T-helper 1 cell (primary cell): ENCODE measurements at places on chromosomes 4 and X.

DNA sequence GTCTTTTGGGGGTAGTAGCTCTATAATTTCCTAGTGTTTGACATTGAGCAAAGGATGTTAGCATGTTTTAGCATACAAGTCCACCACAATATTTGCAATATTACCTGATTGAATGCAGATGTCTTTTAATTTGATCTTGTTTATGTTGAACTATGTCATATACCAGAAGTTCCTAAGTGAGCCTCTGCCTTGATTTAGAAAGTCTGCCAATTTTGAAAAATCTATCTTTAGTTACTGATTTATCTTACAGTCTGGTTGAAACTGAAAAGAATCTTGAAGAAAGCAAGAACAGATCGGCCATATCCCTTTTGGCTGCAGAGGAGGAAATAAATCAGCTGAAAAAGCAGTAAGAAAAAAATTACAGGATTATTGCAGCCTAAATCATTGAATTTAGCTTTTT is 18.5 kb downstream of the SPATA18 start:
- no peak for DNase-seq

GRCh38 chr4:69051576-69051943 is 44.7 kb upstream of the UGT2B7 start:
- DNase-seq: no peak

DNA sequence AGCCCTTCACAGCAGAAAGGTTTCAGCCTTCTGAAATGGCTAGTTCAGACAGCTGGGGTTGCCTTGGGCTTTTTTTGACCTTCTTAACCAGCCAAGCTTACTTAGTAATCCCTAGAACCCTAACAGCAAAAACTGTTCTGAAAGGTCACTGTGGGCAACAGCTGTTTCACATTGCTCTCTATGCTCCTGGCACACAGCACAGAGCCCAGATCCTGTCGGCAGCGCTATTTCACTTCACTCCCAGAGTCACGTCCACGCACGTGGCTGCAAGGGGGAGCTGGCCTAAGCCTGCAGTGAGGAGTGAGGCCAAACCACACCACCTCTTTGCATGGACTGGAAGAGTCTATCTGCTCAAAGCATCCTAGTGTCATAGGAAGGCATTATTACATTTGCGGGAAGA is 32.0 kb upstream of the STS start:
- DNase-seq: no peak

- no peak for DNase-seq
Observed at GRCh38 chr4:80711956-80712355, 318.6 kb upstream of the BMP3 start.

GRCh38 chrX:12065251-12065650 is 73.0 kb upstream of the FRMPD4 start:
- no peak for DNase-seq

DNA sequence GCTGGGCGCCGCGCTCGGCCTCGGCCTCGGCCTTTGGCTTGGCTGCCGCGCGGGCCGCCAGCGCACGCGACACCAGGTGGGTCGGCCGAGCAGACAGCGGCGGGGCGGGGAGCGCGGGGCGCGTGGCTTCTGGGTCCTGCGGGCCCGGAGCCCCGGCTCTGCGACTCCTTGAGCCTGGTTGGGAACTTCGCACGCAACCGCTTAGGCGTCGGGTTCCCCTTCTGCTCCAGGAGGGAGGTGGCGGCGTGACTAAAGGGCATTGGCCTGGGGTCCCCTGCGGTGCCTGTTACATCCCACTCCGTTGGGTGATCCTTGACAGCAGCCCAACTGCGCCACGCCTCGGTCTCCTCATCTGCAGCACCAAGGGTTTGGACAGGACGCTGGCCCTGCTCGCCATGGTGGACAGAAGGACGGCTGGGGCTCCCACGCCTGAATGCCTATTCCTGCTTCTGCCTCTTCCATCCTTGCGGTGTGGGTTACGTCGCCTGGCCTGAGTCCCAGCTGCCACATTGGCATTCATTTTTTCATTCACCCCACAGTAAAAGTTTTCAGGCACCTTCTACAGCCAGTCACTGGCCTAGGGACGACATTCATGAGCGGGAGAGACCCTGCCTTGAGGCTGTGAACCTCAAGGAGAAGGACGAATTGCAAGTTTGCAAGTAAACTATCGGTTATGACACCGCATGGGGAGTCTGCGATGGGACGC is 631 bp downstream of the EVC start:
- no peak for DNase-seq

DNA sequence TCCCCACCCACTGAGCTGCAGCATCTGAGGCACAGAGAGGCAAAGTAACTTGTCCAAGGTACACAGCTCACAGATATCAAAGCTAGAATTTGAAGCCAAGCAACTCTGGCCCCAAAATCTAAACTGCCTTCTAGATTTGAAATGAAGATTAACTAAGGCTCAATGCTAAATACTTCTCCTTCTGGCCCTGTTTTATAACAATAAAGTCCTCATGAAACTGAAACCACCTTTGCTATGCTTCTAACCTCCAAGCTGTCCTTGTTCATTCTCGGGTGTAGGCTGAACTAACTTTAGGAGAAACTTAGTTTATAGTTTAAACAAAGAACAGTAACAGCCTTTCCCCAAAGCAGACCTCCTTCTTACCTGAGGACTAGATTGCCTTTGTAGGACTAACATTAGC is 93.6 kb downstream of the DCTD start:
- no peak for DNase-seq

- DNase-seq: no peak
Observed at GRCh38 chrX:40016749-40017148, 81.0 kb downstream of the BCOR start.

DNA sequence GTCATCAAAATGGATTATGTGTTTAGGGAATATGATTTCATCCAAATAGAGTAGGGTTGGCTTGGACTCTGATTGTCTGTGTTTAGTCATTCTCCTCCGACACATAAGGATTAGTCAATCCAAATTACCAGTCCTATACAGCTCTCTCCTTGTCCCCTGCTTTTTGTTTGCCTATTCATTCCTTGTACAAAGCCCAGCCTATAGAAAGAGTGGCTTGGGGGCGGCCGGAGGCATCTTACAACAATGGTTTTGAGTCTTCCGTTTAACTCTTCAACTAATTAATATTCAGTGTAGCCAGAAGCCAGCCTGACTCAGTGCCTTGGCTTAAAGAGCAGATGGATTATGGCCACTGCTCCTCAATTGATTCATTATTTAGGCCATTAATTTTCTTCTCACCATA is 796.6 kb upstream of the POU3F4 start:
- no peak for DNase-seq

- DNase-seq: no peak
Observed at GRCh38 chr4:7962609-7963508, 23.2 kb upstream of the AFAP1 start.

- DNase-seq: no peak
Observed at GRCh38 chrX:153884136-153884535, 1.8 kb downstream of the L1CAM start.

- DNase-seq: no peak
Observed at GRCh38 chrX:121010218-121010617, 24.7 kb upstream of the CT47A1 start.

DNA sequence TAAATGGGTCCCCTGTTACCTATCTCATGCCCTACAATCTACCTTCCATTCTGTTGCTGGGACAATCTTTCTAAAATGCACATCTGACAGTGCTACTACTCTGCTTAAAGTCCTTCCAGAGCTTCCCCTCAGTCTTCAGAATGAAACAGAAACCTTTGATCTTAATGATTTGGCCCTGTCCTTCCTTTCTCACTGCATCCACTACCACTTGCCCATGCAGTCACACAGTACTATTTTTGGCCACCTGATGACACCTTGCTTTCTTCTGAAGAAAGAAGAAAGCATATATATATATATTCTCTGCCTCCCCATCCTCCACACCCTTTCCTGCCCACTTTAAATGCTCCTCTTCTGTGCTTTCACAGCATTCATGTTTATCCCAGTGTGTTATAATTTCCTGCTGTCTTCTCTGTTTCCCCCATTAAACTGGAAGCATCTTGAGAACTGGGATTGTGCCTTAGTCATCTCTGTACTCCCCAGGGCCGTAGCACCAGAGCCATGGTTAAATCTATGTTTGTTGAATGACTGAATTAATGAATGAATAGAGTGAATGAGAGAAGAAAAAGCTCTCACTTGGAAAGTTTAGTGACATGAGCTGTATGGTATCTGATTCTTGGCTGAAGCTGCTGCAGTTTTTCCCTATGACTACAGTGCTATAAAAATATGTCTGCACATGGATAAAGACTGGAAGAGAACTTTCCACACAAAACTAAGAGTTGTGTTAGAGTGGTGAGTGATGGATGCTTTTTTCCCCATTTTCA is 56.2 kb downstream of the RTL9 start:
- no peak for DNase-seq

- DNase-seq: no peak
Observed at GRCh38 chr4:189600718-189601435, 339.8 kb upstream of the FRG1 start.

DNA sequence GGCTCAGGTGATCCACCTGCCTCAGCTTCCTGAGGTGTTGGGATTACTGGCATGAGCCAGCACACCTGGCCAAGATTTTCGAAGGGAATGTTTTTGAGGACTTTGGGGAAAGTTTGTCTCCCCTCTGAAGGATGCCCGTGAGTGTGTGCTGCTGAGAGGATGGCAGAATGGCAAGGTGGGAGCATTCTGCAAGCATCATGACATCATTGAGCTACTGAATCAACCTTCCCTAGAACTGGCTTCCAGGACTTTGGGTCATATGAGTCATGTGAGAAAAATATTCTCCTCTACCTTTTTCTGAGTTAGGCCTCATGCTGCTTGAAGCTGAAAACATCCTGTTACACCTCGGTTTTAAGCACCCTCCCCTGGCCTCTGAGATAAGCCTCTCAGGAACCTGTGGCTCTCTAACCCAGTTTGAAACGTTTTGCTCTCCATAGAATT is 31.0 kb downstream of the TMEM131L start:
- peak; percentile 49 for DNase-seq

- no peak for DNase-seq
Observed at GRCh38 chr4:101065346-101065745, 282.0 kb downstream of the PPP3CA start.
